ENCODE measurements at places on chromosomes 12 and 14.

- DNase-seq = no peak
Observed at GRCh38 chr12:90974286-90974685, 19.3 kb upstream of the CCER1 start.

DNA sequence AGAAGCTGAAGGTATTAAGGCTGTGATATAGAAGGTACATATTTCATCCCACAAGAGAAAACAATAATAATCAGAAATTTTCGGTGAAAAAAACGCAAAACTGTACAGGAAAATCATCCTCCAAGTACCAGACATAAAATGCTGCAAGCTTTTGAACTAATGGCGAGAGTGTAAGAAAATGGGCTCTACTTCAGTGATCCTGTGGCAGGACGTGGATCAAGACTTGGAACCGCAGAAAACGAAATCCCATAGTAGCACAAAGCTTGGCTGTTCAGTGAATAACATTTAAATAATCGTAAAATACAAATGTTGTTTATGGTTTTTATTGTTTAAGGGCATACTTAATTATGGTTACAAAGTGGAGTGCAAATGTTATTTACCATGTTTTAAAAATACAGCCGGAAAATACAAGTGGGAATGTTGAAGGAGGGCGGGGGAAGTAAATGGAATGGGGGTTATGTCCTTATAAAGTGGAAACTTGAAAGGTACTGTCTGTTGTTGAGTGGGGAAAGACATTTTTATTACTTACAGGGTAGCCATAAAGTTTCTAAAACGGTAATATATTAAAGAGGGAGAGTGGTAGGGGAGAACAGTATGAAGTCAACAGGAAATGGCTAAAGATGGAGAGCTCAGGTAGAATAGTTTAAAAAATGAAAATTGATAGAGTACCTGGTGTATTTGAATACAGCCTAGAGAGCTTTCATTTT lies 1.1 kb downstream of the SMIM10L1 start:
- DNase-seq = peak; percentile 54

DNA sequence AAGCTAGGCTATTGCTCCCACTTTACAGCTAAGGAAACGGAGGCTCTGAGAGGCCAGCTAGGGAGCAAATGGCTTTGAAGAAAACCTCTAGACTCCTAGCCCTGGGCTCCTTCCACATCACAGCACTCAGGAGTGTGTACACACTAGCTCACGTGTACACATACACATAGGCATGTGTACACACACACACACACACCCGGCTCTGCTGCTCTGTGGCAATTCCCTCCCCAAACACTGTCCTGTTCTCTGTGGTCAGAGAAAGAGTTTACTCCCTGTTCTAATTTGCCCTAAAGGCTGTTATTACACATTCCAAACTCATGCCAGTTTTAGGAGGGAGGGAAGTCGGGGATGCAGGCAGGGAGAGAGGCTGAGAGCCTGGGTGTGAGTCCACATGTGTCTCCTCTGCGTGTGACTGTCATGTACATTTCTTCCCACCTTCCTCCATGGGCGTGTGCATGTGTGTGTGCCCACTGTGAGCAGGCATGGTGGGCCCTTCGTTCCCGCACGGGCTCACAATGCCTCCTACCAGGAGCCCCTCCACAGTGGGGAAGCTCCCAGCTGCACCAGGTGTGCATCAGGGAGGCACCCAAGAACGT lies 14.2 kb downstream of the TRPV4 start:
- DNase-seq = no peak

GRCh38 chr12:62606654-62607053 lies 140.0 kb downstream of the MON2 start:
- no peak for DNase-seq

- peak; percentile 46 for DNase-seq
Observed at GRCh38 chr12:127785986-127786590, 480.9 kb upstream of the TMEM132C start.

GRCh38 chr12:52215587-52216031 lies 17.4 kb upstream of the KRT7 start:
- DNase-seq = no peak

- peak; percentile 94 for DNase-seq
Observed at GRCh38 chr12:4107436-4107878, 166.1 kb upstream of the CCND2 start.

DNA sequence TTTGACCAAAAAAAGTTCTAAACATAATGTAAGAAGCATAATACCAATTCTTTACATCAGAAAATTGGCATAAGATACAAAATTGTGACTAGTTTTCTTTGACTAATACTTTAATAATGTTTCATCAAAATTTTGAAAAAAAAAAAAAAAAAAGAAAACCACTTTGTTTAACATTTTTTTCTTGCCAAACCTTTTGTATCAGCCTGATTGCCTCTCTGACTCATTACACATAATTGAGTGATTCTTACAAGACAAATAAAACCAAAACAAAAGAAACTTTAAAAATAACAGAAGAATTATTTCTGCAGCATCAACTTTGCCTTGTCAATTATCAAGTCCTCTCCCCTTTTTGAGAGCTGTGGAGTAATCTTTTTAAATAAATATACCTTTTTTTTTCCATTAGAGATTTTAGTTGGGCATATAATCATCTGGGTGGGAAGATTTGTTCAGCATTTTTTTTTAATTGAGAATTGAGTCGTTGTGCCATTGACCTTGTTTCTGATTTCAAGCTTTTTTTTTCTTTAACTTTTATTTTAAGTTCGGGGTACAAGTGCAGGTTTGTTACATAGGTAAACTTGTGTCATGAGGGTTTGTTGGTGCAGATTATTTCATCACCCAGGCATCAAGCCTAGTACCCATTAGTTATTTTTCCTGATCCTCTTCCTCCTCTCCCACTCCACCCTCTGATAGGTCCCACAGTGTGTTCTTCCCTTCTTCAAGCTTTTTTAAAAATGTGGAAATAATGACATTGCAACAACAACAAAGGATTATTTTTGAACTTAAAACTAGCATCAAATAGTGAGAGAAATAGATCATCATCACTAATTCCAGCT lies 45.8 kb upstream of the HMGA2 start:
- DNase-seq = no peak

GRCh38 chr12:75432924-75433323 lies 42.0 kb downstream of the GLIPR1L2 start:
- DNase-seq = no peak

GRCh38 chr12:5280086-5280485 lies 151.8 kb upstream of the NTF3 start:
- DNase-seq = no peak
